Colonic mucosa (tissue), 4 donors: ENCODE measurements at places on chromosomes 16 and 17. TPM values are rescaled to one million over a fixed set of nuclear protein-coding genes. Genes with fewer than 3 reads are reported as not detected.

GRCh38 chr17:65417406-65418221, 143.8 kb downstream of the AXIN2 start:
- no peak for DNase-seq

DNA sequence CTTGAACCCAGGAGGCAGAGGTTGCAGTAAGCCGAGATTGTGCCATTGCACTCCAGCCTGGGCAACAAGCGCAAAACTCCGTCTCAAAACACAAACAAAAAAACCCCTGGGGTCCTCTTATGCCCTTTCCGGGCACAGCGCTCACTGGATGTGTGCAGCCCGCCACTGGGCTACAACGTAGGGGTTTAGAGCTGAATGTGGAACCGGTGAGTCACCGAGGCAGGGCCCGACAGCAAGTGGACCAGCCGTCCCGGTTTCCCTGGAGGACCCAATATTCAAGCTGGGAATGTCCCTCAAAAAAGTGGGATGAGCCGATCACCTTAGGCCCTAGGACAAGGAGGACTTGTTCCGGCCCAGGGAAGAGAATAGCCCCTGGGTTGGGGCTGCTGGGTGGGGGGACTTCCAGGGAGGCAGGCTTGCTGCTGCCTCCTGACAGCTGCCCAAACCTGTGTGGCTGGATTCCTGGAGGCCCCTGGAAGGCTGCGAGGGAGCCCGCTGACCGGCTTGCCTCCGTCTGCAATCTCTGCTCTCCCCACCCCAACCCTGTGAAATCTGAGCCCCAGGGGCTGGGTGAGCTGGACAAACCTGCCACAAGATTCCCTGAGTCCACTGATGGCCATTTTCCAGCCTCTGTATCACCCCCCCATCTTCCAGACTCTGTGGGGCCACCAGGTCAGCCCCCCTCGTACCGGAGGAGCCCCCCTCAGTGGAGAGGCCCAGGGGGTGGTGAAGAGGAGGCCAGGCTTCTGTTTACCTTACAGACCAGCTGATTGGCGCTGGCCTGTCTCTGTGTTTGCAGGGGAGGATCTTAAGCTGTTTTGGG, 2.9 kb upstream of the CLDN9 start:
- no peak for DNase-seq

GRCh38 chr16:85800321-85800669, 800 bp downstream of the COX4I1 start:
- DNase-seq: peak; percentile 28

- DNase-seq: no peak
Observed at GRCh38 chr16:3059723-3060242, 5.7 kb upstream of the IL32 start.

GRCh38 chr17:38430316-38430715, 2.1 kb downstream of the ARHGAP23 start:
- DNase-seq: no peak

DNA sequence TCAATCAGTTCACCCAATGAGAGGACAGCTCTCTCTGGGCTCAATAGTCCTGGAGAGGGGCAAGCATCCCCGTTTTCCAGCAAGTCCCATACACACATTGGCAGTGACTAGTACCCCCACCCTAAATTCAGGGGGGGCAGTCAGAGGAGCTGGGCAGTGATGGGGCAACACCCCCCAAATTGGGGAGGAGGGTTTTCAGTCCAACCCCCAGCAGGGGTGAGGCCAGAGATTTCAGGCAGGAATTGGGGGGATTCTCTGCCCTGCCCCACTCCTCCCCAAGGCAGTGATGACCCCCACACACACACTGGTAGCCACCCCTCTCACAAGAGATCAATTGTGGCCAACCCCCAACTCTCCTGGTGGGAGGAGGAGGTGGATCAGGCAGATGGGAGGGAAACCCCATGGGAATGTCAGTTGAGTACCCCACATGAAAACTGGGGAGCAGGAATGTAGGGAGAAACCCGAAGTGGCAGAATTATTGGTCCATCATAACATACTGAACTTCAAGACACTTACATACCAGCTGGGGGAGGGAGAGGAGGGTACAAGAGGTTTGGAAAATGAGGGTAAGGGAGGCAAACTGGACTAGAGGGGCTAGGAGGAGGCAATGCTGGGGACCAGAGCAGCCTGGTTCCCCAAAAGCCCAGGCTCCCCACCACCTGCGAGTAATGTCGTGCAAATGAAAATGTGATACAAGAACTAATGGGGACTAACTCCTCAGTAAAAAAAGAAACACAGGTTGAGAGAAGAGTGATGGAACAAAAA, 3.1 kb downstream of the VAMP2 start:
- no peak for DNase-seq

DNA sequence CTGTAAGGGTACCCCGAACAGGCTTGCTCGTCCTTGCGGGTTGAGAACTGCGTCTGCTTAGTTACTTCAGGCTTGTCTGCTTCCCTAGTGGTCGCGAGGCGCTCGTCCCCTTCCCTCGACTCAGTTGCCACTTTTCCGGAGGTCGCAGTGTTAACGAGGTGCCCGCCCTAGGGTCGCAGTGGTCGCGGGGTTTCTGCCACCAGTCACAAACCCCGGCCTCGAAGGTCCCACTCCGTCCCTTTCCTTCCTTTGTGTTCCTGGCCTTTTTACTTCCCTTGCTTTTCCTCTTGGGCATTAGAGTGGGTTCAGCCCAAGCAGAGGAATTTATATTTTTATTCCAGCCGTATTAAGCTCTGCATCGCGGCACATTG, 299 bp downstream of the NUP85 start:
- no peak for DNase-seq

DNA sequence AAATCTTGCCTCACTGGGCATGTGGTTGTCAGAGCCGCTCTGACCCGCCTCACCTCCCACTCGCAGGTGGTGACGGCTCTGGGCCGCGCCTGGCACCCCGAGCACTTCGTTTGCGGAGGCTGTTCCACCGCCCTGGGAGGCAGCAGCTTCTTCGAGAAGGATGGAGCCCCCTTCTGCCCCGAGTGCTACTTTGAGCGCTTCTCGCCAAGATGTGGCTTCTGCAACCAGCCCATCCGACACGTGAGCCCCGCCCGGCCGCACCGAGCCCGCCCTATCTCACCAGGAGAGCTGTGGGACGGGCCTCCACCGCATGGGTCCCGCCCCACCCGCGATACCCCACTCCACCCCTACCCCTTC, 4.0 kb downstream of the TGFB1I1 start:
- peak; percentile 70 for DNase-seq

DNA sequence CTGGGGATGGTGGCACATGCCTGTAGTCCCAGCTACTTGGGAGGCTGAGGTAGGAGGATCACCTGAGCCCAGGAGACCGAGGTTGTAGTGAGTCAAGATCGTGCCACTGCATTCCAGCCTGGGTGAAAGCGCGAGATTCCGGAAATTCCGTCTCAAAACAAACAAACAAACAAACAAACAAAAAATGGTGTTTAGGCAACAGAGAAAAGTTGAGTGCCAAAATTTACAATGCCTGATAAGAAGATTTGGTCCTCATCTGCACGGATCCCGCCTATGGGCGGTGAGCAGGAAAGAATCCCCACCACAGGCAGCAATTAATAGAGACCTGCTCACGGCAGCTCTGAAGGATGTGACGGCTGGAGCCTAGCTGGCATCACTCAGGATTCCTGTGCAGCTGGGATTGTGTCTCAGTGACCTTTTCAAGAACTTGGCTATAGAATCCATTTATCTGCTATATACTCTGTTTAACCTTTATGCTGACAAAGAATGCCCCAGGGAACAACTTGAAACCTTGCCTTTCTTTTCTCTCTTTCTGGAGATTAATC, 14.0 kb upstream of the TEX2 start:
- no peak for DNase-seq

DNA sequence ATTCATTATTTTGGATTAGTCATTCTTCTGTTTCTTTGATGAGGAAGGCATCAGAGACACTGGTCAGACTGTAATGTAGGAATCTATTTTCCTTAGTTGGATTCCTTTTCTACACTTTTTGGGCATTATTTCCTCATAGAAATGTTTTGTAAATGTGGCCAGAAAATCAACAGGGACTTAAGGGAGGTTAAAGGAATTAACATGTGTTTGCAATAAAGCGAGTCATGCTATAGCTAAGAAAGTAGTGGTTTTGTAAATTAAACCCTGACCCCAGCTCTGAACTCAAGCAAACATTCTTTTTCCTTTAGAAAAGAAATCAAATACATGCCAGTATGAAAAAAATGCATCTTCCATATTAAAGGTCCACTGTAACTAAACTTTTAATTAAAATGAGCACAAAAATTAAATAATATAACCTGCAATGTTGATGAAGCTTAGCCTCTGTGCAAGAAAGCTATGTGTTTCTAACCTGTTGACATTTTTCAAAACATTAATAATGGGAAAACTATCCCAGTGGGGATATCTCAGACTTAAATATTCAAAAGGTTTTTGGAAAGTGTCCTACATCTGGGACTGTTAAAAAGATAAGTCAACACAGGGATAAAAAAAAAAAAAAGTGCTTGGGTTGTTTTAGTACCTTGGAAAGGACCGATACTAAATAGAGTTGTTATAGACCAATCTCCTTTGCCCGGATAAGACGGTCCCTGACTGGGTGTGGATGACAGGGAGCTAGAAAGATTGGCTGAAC, 428.0 kb downstream of the CA10 start:
- DNase-seq: no peak

GRCh38 chr16:74771656-74772315, 2.8 kb downstream of the FA2H start:
- DNase-seq: no peak

GRCh38 chr17:35988164-35988563, 1.6 kb upstream of the CCL14 start:
- no peak for DNase-seq

DNA sequence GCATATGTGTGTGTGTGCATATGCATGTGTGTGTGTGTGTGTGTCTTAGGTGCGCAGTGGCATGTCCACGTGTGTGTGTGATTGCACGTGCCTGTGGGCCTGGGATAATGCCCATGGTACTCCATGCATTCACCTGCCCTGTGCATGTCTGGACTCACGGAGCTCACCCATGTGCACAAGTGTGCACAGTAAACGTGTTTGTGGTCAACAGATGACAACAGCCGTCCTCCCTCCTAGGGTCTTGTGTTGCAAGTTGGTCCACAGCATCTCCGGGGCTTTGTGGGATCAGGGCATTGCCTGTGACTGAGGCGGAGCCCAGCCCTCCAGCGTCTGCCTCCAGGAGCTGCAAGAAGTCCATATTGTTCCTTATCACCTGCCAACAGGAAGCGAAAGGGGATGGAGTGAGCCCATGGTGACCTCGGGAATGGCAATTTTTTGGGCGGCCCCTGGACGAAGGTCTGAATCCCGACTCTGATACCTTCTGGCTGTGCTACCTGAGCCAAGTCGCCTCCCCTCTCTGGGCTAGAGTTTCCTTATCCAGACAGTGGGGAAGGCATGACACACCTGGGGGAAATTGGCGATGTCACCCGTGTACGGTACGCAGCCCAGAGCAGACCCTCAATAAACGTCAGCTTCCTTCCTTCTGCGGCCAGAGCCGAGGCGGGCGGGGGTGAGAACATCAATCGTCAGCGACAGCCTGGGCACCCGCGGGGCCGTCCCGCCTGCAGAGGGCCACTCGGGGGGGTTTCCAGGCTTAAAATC, 47.6 kb downstream of the IL21R start:
- no peak for DNase-seq

GRCh38 chr16:88503374-88503770, 50.3 kb downstream of the ZFPM1 start:
- DNase-seq: no peak

GRCh38 chr17:44584443-44584842, 27.2 kb downstream of the FZD2 start:
- no peak for DNase-seq

- peak; percentile 22 for DNase-seq
Observed at GRCh38 chr17:11997972-11998233, 628 bp upstream of the ZNF18 start.

DNA sequence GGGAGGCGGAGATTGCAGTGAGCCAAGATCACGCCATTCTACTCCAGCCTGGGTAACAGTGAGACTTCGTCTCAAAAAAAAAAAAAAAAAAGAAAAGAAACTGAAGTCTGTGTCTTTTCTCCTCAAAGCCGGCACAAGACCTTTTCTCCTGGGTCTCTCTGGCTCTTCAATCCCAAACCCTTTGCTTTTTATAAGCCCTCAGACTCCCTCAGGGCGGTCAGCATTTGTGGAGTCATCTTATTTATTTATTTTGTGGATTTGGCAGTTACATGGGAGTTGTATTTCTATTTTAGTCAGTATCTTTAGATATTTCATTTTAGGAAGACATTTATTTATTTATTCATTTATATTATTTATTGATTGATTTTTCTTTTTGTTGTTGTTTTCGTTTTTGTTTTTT, 57.7 kb upstream of the MAP3K14 start:
- no peak for DNase-seq

DNA sequence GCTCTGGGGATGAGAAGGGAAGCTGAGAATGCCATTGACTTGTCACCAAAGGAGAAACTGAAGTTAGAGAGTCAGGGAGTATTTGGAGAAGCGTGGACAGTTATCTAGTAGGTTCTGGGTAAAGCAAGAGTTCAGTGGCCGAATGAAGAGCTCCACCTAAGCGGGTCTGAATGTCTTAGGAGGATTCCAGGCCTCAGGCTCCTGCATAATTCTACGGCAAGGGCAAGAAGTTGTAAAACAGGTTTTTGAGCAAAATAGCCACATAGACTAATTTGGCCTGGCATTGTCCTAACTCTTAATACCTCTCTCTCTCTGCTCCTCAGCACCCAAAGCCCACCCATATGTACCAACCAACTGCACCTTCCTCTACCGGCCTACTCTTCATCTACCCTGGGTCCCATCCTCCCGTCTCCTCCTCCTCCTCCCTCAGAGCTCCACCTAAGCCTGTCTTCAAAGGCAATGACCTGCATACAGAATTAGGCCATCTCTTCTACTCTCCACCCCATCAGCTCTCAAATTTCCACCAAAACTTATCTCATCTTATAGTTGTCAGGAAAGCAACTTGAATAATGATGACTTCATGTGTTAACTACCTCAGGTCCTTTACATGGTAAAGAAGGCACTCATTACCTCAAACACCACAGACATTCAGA, 42.0 kb upstream of the KCNJ2 start:
- no peak for DNase-seq

- no peak for DNase-seq
Observed at GRCh38 chr16:17433577-17434451, 36.9 kb downstream of the XYLT1 start.

Gene INTS2
- total RNA-seq: 12.2 TPM

Gene HAP1
- total RNA-seq: 0.53 TPM

Gene RANBP10
- 14.7 TPM for total RNA-seq

Gene FGF11
- total RNA-seq: 1.2 TPM

Gene MRPS34
- total RNA-seq: 106 TPM

Gene ABCA3
- 1.3 TPM for total RNA-seq

Gene KRTAP4-9
- total RNA-seq: not detected

Gene NPIPA8
- total RNA-seq: 1.2 TPM
